ENCODE measurements at places on chromosomes 7 and 10.
A peak's percentile ranks its signal among the peaks of the same experiment; 100 is the strongest.

DNA sequence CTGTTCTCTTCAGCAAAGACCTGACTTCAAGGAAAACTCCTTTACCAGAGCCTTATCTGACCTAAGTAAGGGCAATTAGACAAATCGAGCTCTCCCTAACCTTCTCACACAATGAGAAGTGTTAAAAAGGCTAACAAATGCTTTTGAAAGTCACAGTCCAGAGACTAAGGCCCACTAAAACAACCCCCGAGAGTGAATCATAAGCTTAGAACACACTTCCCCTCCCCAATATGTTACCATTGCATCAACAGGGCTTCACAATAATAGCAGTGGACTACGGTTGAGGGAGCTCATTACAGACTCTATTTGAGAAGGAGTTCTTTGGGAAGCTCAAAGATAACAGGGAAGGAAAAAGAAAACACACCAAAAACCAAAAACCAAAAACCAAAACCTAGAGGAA lies 28.6 kb upstream of the ZEB1 start:
- no peaks in the 10 kb centered on the region for H3K27me3 ChIP-seq
- no peaks in the 10 kb centered on the region for H3K4me1 ChIP-seq
- no peak overlapping the region for H3K27ac ChIP-seq
- DNase-seq, result no peak
- H3K4me3 ChIP-seq, result no peak overlapping the region

GRCh38 chr7:105680505-105681187 lies 99.4 kb upstream of the EFCAB10 start:
- no peak overlapping the region for H3K27ac ChIP-seq
- no peaks in the 10 kb centered on the region for H3K36me3 ChIP-seq
- no peak overlapping the region for H3K4me3 ChIP-seq
- H3K27me3 ChIP-seq, result no peaks in the 10 kb centered on the region

- no peaks in the 10 kb centered on the region for H3K4me1 ChIP-seq
- no peak overlapping the region for H3K27ac ChIP-seq
- H3K36me3 ChIP-seq, result no peaks in the 10 kb centered on the region
- no peak for DNase-seq
- no peak overlapping the region for H3K4me3 ChIP-seq
- no peaks in the 10 kb centered on the region for H3K27me3 ChIP-seq
Observed at GRCh38 chr10:131849591-131850382, 51.0 kb upstream of the PPP2R2D start.

- no peak for DNase-seq
- H3K27ac ChIP-seq, result no peak overlapping the region
- H3K4me1 ChIP-seq, result peaks cover 5% of the 10 kb centered on the region
- H3K36me3 ChIP-seq, result no peaks in the 10 kb centered on the region
- peaks cover 45% of the 10 kb centered on the region for H3K27me3 ChIP-seq
Observed at GRCh38 chr7:1421020-1421790, 38.1 kb downstream of the MICALL2 start.

DNA sequence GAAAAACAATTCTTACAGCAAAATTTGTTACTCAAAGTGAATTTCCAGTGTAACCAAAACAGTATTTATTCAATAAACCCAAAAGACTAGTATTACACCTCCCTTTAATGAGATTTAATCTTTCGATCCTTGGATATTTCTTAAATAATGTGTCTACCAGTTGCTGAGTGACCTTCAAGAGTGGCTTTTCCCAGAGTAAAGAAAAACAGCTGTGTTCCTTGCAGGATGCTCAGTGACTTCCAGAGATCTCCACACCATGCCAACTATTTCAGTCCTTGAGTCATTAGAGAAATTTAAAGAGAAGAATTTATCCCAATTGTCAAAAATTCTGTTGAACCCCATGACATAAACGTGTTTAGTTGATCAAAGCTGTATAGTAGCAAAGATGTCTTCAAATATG lies 44.0 kb downstream of the IMMP2L start:
- no peaks in the 10 kb centered on the region for H3K27me3 ChIP-seq
- no peaks in the 10 kb centered on the region for H3K4me1 ChIP-seq
- H3K27ac ChIP-seq, result no peak overlapping the region
- peaks cover 4% of the 10 kb centered on the region for H3K36me3 ChIP-seq
- DNase-seq, result no peak

GRCh38 chr10:88800152-88801125 lies 2.1 kb upstream of the LIPM start:
- H3K36me3 ChIP-seq, result no peaks in the 10 kb centered on the region
- H3K4me1 ChIP-seq, result no peaks in the 10 kb centered on the region
- H3K4me3 ChIP-seq, result no peak overlapping the region
- H3K27me3 ChIP-seq, result no peaks in the 10 kb centered on the region
- no peak for DNase-seq
- no peak overlapping the region for H3K27ac ChIP-seq

GRCh38 chr7:67348171-67348570 lies 351.5 kb downstream of the TYW1 start:
- no peak overlapping the region for H3K4me3 ChIP-seq
- DNase-seq, result no peak
- no peak overlapping the region for H3K27ac ChIP-seq
- H3K4me1 ChIP-seq, result no peaks in the 10 kb centered on the region

- no peak overlapping the region for H3K27ac ChIP-seq
- H3K4me3 ChIP-seq, result no peak overlapping the region
- H3K4me1 ChIP-seq, result peaks cover 19% of the 10 kb centered on the region
- no peaks in the 10 kb centered on the region for H3K36me3 ChIP-seq
Observed at GRCh38 chr7:30984359-30985107, 20.8 kb downstream of the GHRHR start.

GRCh38 chr10:100802607-100803006 lies 57.2 kb downstream of the PAX2 start:
- H3K4me1 ChIP-seq, result no peaks in the 10 kb centered on the region
- no peak overlapping the region for H3K27ac ChIP-seq
- peaks cover 91% of the 10 kb centered on the region for H3K27me3 ChIP-seq
- H3K4me3 ChIP-seq, result no peak overlapping the region
- H3K36me3 ChIP-seq, result no peaks in the 10 kb centered on the region

GRCh38 chr10:12042409-12042796 lies 206 bp downstream of the UPF2 start:
- H3K4me1 ChIP-seq, result peaks cover 12% of the 10 kb centered on the region
- peak; percentile 18 for DNase-seq
- no peaks in the 10 kb centered on the region for H3K27me3 ChIP-seq
- peak overlapping the region; percentile 100 for H3K27ac ChIP-seq
- peaks cover 2% of the 10 kb centered on the region for H3K36me3 ChIP-seq

DNA sequence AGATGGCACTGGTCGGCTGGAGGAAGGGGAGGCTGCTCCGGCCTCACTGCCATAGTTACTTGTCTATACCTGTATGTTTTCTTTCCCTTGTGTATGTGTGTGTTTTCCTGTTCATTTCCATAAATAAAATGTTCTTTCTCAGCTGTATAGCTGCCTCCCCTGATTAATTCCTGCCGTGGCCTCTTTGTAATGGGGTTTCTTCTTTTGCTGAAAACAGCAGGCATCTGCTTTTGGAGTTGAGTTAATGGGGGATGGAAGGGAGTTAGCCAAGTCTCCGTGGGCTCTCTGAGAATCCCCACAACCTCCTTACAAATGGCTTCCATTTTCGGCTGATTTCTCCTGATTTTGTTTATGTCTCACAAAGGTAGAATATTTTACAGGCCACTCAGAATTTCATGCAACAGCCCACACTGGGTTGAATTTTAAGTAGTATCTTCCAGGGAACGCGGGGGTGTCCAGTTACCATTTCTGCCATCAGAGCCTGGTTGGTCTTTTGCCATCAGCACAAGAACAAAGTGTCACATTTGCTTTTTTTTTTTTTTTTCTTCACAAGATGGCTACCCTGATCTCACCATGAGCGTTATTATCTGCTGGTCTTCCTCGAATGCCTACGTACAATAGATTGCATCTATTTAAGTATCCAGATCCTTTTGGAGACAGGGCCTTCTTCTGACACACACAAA lies 88.1 kb upstream of the NRP1 start:
- DNase-seq, result no peak
- no peaks in the 10 kb centered on the region for H3K36me3 ChIP-seq
- H3K4me3 ChIP-seq, result no peak overlapping the region
- H3K27me3 ChIP-seq, result no peaks in the 10 kb centered on the region
- peaks cover 9% of the 10 kb centered on the region for H3K4me1 ChIP-seq
- no peak overlapping the region for H3K27ac ChIP-seq

- no peaks in the 10 kb centered on the region for H3K4me1 ChIP-seq
- H3K27me3 ChIP-seq, result no peaks in the 10 kb centered on the region
- no peaks in the 10 kb centered on the region for H3K36me3 ChIP-seq
- no peak overlapping the region for H3K4me3 ChIP-seq
- no peak for DNase-seq
Observed at GRCh38 chr7:14020339-14020900, 31.0 kb upstream of the ETV1 start.

DNA sequence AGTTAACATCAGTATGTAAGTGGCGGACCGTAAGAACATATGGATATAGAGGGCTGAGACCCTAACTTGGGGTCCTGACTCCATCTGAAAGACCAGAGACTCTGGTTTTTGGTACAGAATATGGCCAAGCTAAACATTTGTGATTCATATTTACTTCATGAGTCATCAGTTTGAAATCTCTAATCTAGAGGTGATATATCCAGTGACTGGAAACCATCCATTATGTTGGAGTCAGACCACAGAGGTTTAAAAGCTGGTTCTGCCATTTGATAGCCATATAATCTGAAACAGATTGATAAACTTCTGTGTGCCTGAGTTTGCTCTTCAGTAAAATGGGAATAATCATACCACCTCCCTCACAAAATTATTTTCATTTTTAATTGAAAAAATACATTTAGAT lies 505.3 kb downstream of the SORCS3 start:
- H3K4me1 ChIP-seq, result no peaks in the 10 kb centered on the region
- H3K4me3 ChIP-seq, result no peak overlapping the region
- no peaks in the 10 kb centered on the region for H3K27me3 ChIP-seq
- H3K36me3 ChIP-seq, result no peaks in the 10 kb centered on the region

- H3K27ac ChIP-seq, result no peak overlapping the region
- H3K36me3 ChIP-seq, result peaks cover 4% of the 10 kb centered on the region
- H3K27me3 ChIP-seq, result no peaks in the 10 kb centered on the region
- DNase-seq, result no peak
- H3K4me1 ChIP-seq, result peaks cover 16% of the 10 kb centered on the region
- H3K4me3 ChIP-seq, result no peak overlapping the region
Observed at GRCh38 chr10:4934391-4934987, 28.7 kb upstream of the AKR1C1 start.

DNA sequence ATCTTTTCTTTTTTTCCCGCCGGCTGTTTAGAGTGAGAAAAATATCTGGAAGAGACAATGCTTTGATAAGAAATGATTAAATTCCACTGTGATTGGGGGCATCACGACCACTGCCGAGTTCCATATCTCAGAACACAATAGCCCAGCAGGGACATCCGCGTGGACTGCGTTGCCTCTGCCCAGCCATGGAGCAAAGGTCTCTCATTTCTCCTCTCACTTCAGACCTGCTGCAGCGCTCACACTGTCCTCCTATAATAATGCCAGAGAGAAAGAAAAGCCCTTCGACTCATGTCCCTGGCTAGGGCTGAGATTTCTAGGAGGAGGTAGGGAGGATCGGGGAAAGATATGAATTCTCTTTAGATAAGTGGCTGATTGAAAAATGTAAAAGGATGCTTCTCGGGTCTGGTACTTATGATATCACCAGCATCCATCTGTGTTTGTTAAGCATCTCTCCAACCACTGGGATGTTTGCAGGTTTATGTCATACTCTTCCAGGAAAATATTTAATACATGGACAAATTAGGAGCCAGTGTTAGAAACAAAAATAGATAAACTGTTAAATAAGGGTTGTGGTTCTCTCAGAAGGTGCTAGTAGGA lies 472.9 kb upstream of the AKR1E2 start:
- H3K4me1 ChIP-seq, result peaks cover 44% of the 10 kb centered on the region
- H3K27ac ChIP-seq, result peak overlapping the region; percentile 90
- no peak overlapping the region for H3K4me3 ChIP-seq
- H3K27me3 ChIP-seq, result no peaks in the 10 kb centered on the region
- no peaks in the 10 kb centered on the region for H3K36me3 ChIP-seq
- DNase-seq, result no peak
